ENCODE measurements at places on chromosomes 13 and 19.

GRCh38 chr13:23797276-23797903 lies 91.8 kb downstream of the MIPEP start:
- no peaks in the 10 kb centered on the region for H3K4me1 ChIP-seq
- H3K27me3 ChIP-seq = no peaks in the 10 kb centered on the region

GRCh38 chr13:106349080-106349931 lies 186.2 kb downstream of the EFNB2 start:
- no peaks in the 10 kb centered on the region for H3K4me1 ChIP-seq
- no peaks in the 10 kb centered on the region for H3K27me3 ChIP-seq
- no peak for DNase-seq
- no peak overlapping the region for H3K27ac ChIP-seq
- H3K4me3 ChIP-seq = peak overlapping the region; percentile 42

GRCh38 chr13:32033744-32034143 lies 2.2 kb downstream of the FRY start:
- no peaks in the 10 kb centered on the region for H3K4me1 ChIP-seq
- no peaks in the 10 kb centered on the region for H3K36me3 ChIP-seq
- no peak overlapping the region for H3K27ac ChIP-seq
- no peaks in the 10 kb centered on the region for H3K27me3 ChIP-seq
- DNase-seq = no peak

DNA sequence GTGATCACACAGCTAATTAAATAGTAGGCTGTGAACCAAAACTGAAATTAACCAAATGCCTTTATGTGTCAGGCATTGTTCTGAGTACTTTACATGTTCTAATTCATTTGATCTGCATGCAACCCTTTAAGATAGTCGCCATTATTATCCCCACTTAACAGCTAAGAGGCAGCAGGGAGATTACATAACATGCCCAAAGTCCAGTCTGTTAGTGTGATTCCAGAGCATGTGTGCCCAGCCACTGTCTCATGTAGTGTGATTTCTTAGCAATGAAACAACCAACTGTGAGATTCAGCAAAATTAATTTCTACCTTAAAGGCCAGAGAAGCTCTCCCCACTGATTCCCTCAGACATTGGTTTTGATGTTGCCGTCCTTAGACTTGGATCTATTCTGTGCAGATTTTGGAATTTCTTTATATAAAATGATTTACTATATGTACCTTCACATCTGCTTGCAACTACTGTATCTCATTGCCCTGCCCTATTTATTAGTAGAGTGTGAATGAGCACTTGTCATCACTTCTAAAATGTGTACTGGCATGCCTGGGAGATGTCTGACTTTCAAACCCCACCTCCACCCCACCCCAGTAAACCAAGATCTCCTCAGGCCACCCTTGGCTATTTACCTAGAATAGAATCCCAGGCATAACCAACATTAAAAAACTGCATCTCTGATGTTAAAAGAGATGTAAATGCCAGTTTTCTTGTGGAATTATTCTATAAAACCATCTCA lies 41.2 kb downstream of the POLR1D start:
- H3K36me3 ChIP-seq = no peaks in the 10 kb centered on the region
- H3K27ac ChIP-seq = no peak overlapping the region
- H3K4me3 ChIP-seq = no peak overlapping the region
- H3K27me3 ChIP-seq = no peaks in the 10 kb centered on the region
- no peak for DNase-seq

GRCh38 chr19:32642771-32643170 lies 32.2 kb downstream of the ANKRD27 start:
- H3K36me3 ChIP-seq = peaks cover 8% of the 10 kb centered on the region
- DNase-seq = no peak
- H3K4me3 ChIP-seq = no peak overlapping the region
- H3K27me3 ChIP-seq = no peaks in the 10 kb centered on the region
- H3K27ac ChIP-seq = no peak overlapping the region
- no peaks in the 10 kb centered on the region for H3K4me1 ChIP-seq

DNA sequence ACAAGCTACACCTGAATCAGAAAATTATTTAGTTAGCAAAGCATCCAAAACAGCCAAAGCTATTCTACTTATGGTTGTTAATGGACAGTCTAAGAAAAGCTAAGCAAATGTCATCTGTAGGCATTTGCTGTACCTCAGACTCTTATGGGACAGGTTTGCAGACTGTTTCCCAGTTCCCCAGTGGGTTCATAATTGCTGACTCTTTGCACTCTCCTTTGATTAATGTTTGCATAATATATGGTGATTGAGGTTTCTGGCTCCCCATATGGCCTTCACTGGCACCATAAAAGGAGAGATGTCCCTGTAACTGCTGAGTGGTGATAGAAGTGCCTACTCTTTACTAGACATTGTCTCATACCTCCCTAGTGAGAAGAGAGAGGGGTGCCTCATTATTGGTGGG lies 142.1 kb downstream of the GPC6 start:
- DNase-seq = no peak
- H3K27me3 ChIP-seq = no peaks in the 10 kb centered on the region
- H3K27ac ChIP-seq = no peak overlapping the region
- H3K4me3 ChIP-seq = no peak overlapping the region

DNA sequence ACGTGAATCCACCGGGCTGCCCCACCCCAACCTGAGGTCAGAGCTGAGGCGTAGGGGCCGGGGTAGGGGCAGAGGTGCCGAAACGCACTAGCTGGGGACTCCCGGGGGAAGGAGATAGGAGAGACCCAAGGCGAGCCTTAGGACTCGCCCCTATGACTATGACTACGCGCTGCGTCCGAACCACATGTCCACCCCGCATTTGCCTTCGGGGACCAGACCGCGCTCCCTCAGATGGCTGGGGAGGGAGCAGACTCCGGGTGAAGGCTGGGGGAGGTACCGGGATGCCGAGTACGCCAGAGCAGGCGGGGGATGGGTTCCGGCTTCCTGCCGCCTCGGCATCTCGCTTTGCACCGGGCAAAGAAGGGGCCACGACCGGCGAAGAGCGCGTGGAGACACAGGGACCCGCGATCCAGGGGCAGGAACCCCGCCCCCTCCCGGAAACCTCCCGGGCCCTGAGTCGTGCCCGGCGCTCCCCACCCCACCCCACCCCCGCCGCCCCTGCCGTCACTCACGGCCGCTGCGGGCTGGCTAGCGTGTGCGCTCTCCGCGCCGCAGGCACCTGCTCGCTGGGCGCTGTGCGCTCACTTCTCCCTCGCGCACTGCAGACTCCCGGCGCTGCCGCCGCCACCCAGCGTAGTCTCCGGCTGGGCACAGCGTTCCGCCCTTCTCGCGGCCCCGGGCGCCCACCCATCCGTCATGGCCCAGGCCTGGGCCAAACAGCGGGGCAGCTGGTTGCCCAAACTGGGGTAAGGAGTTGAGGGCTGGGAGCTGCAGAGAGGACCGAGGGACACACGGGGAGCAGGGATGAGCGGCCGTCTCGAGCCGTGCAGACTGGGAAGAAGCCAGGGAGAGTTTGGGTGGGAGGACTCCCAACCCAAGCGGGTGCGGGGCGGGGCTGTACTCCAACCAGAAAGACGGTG lies 622 bp upstream of the VSTM2B start:
- no peaks in the 10 kb centered on the region for H3K36me3 ChIP-seq
- DNase-seq = no peak
- H3K27ac ChIP-seq = no peak overlapping the region

DNA sequence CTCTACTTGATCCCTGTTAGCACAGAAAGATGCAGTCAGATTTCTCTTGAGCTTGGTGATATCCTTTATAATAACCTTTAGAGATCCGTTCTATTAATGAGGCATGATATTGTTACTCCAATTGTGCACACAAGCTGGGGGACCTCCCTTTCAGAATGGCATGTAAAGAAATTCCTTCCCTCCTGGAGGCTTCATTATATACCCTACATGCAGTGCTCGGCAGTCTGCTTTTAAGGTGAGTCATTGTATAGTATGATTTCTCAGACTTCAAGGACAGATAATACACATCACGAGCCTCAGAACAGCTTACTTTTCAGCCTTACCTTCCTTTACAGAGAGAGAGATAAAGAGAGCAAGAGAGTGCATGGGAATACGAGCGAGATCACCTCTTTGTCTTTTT lies 261.3 kb downstream of the ATP8A2 start:
- no peaks in the 10 kb centered on the region for H3K27me3 ChIP-seq
- no peak overlapping the region for H3K27ac ChIP-seq
- H3K4me3 ChIP-seq = no peak overlapping the region
- H3K36me3 ChIP-seq = no peaks in the 10 kb centered on the region

- no peak for DNase-seq
- H3K4me3 ChIP-seq = no peak overlapping the region
- no peaks in the 10 kb centered on the region for H3K4me1 ChIP-seq
- no peak overlapping the region for H3K27ac ChIP-seq
Observed at GRCh38 chr13:85298387-85298924, 500.8 kb downstream of the SLITRK6 start.

DNA sequence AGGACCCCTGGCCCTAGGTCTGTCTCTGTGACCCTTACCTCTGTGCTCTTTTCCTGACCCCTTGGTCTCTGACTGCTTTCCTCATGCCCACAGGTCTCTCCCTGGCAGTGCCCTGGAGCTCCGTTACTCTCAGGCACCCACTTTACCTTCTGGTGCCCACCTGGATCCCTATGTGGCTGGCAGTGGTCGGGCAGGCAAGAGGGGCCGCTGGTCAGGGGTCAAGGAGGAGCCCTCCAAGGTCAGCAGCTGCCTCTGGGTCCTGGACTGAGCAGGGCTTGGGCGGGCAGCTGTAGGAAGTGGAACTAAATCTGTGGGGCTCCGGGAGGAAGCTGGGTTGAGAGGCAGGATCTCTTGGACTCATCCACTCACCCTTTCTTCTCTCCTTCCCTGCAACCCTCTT lies 16.3 kb downstream of the PPFIA3 start:
- H3K4me3 ChIP-seq = no peak overlapping the region
- no peaks in the 10 kb centered on the region for H3K27me3 ChIP-seq
- DNase-seq = no peak
- H3K4me1 ChIP-seq = no peaks in the 10 kb centered on the region

DNA sequence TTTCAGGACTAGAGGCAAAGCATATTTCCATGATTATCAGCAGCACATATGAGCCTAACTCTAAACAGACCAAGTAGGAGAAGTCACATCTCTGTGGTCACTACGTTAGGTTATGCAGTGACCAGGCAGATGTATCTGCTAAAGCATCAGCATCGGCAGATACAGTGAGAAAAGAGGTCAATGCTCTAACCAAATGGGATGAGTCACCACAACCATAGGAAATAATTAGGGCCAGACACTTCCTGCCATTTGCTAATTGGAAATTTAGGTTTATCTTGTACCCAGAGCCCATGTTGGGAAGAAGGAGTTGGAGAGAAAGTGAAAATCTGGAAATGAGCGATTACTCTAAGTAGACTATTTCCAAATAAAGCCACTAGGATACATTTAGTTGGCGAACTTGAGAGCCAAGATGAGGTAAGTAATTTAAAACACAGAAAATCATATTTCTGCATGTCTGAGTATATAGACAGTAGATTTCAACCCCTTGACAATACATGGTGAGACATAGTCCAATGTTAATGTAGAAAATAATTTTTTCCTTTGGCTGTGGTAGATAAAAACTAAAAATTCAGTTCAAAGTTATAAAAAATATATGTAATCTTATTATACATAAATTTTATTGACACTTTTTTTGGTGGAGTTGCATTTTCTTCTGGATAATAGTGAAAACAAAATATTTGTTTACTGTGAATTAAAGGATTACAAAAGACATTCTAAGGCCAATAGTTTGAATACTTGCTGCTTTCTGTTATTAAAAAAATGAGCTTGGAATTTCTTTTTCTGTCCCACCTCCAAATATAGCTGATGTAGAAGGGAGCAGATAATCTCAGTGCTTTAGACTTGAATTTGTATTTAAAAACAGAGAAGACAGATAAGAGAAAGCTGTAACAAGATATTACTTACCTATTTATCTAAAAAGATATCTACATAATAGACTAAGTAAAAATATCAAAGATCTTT lies 104.4 kb upstream of the CSNK1A1L start:
- H3K27ac ChIP-seq = no peak overlapping the region
- H3K27me3 ChIP-seq = no peaks in the 10 kb centered on the region
- no peak for DNase-seq
- no peaks in the 10 kb centered on the region for H3K36me3 ChIP-seq
- H3K4me1 ChIP-seq = no peaks in the 10 kb centered on the region
- H3K4me3 ChIP-seq = no peak overlapping the region

DNA sequence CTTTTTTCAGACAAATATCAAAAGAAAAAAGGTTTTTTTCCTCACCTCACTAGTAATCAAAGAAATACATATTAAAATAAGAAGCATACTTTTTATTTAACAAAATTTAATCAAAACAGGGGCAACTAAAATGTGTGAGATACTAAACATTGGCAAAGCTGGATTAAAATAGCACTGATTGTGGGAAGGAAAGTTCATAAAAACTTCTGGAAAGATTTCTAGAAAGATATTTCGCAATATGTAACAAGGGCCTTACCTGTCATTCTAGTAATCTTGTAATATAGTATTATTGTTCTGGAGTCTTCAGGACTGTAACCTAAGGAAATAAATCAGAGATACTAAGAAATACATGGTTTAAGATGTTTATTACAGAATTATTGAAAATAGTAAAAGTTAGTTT lies 482.5 kb downstream of the SUCLA2 start:
- H3K27me3 ChIP-seq = no peaks in the 10 kb centered on the region
- H3K4me1 ChIP-seq = no peaks in the 10 kb centered on the region
- DNase-seq = no peak
- no peak overlapping the region for H3K27ac ChIP-seq

GRCh38 chr13:70424928-70425327 lies 316.7 kb upstream of the KLHL1 start:
- no peaks in the 10 kb centered on the region for H3K36me3 ChIP-seq
- no peak for DNase-seq
- H3K4me3 ChIP-seq = no peak overlapping the region
- H3K4me1 ChIP-seq = no peaks in the 10 kb centered on the region
- no peak overlapping the region for H3K27ac ChIP-seq
- H3K27me3 ChIP-seq = no peaks in the 10 kb centered on the region

GRCh38 chr13:28181413-28181812 lies 43.1 kb downstream of the PAN3 start:
- H3K4me3 ChIP-seq = no peak overlapping the region
- H3K27me3 ChIP-seq = no peaks in the 10 kb centered on the region
- H3K36me3 ChIP-seq = no peaks in the 10 kb centered on the region
- peak; percentile 7 for DNase-seq

- no peaks in the 10 kb centered on the region for H3K27me3 ChIP-seq
- no peak for DNase-seq
- peak overlapping the region; percentile 71 for H3K4me3 ChIP-seq
Observed at GRCh38 chr19:11767633-11768133, 883 bp downstream of the ZNF441 start.

DNA sequence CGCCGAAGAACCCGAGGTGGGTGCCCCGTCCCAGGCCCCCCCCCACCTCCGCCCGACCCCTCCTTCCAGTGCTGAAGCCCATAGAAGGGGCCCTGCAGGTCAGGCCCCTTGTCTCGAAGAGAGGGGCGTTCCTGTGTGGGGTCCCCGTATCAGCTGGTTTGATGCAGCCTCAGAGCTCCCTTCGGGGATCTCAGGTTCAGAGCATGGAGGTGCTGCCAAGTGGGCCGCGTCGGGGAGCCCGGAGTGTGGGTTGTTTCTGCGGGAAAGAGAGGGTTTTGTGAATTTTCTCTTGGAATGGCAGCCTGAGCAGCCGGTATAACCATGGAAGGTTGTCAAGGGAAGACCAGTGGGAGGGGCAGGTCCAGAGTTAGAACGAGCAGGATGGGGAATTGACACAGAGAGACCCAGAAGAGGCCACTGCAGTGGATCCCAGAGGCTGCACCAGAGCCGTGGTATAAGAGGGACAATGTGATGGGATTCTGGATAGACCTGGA lies 384 bp downstream of the TRAPPC2B start:
- no peaks in the 10 kb centered on the region for H3K36me3 ChIP-seq
- H3K27me3 ChIP-seq = no peaks in the 10 kb centered on the region
- no peak for DNase-seq
- H3K4me3 ChIP-seq = peak overlapping the region; percentile 80

All from Panc1 (cell line).